ENCODE measurements at places on chromosomes 1 and 21.

DNA sequence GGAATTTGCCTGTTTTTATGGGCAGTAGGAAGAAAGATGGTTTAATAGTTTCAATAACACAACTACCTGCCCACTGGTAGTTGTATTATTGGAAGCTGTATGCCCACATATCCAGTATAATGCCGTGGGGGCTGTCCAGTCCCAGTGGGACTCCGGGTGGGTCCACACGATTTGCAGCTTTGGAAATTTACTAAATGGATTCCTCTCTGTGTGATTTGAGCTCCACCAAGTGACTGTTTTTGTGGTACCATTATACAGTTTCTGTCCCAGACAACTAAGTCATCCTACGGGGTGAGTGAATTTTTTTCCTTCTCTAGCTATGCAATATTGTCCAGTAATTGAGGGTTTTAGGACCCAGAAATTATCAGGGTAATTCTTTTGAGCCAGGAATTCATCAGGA lies 86.8 kb downstream of the PLA2G4A start:
- no peak for DNase-seq

GRCh38 chr1:212622906-212623305 lies 14.3 kb downstream of the ATF3 start:
- DNase-seq = no peak

GRCh38 chr1:1777583-1777899 lies 729 bp downstream of the NADK start:
- DNase-seq = peak; percentile 80

GRCh38 chr1:118999348-119000071 lies 11.4 kb upstream of the TBX15 start:
- DNase-seq = no peak

- peak; percentile 75 for DNase-seq
These were observed 32.6 kb downstream of the UTP25 start for GRCh38 chr1:209860293-209860881.
